Calu3 (cell line): ENCODE measurements at places on chromosomes 1 and 21. TPM values are rescaled to one million over a fixed set of nuclear protein-coding genes. Genes with fewer than 3 reads are reported as not detected.
A peak's percentile ranks its signal among the peaks of the same experiment; 100 is the strongest.

GRCh38 chr1:33640114-33640660 is 167.7 kb downstream of the ZSCAN20 start:
- no peak for DNase-seq

- DNase-seq: no peak
Measured at GRCh38 chr1:179080866-179081686, 794 bp upstream of the TOR3A start.

GRCh38 chr1:50976890-50977574 is 7.0 kb downstream of the CDKN2C start:
- peak; percentile 47 for DNase-seq

GRCh38 chr1:61455400-61455799 is 269.5 kb downstream of the TM2D1 start:
- no peak for DNase-seq

DNA sequence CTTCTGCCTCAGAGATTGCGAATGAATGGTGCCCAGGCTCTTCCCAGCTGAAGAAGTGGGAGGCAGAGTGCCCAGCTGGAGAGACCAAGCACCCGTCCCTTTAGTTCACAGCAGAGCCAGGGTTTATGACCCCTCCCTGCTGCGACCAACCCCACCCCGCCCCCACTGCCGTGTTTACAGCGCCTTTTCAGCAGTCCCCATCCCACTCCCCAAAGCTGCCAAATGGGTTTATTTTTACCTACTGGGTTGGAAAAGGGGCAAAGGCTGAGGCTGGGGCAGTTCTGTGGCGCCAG is 23.6 kb downstream of the DYRK3 start:
- DNase-seq: no peak

GRCh38 chr1:55402671-55403464 is 187.7 kb upstream of the USP24 start:
- DNase-seq: no peak

DNA sequence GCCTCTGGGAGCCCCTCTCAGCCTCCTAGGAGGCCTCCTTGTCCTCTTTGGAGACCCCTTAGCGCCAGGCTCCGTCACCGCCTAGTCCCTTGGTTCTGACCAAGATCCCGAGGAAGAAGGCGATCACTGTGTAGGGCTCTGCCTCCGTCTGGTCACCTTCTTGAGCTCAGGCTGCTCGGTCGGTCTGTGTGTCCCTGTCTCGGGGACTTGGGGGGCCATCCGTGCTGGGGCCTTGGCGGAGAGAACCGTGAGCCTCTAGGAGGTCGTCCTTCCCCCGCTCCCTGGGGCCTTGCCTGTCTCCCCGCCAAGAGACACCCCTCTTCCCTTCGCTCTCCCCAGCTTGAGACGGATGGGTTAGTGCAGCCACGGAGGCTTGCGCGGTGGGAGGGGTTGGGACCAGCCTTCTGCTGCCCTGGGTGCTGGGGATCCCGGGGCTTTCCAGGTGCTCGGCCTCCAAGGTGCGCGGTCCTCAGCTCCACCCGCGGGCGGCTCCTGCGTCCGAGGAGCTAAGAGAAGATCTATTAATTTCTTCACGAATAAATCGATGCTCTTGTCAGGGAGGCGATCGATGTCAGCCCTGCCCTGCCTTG is 701 bp upstream of the INSRR start:
- peak; percentile 21 for DNase-seq

DNA sequence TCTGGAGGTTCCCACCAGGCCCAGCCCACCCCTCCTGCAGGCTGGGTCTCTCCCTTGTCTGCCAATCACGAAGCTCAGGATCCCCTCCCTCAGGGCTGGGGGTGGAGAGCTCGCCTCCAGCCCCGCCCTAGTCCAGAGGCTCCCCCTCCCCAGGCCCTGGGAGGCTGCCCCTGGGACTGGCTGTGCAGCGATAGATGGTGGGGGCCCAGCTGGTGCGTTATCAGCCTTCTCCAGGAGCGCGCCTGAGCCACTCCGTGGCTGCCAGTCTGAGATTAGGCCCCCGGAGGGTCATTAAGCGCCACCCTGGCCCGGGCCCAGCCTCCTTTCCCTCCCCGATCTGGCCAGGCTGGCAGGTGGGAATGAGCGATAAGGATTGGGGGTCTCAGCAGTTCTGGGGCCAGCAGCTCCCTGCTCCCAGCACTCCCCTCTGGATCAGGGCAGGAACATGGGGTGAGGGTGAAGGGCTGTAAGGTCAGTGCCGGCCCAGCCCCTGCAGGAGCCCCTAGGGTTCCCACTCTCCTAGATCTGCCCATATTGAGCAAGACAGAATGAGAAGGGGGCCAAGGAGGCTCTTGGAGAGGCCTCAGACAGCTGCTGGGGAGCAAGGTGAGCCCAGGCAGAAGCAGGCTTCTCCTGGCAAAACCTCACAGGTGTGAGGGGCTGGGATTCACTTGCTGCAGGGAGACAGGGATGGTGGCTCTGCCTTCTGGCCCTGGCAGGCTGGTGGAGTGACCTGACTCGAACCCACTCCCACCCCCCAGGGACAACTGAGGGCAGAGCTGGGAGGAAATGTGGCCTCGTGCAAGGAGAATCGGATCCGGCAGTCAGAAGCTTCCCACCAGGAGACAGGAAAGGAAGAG is 8.5 kb downstream of the PDZK1IP1 start:
- no peak for DNase-seq

DNA sequence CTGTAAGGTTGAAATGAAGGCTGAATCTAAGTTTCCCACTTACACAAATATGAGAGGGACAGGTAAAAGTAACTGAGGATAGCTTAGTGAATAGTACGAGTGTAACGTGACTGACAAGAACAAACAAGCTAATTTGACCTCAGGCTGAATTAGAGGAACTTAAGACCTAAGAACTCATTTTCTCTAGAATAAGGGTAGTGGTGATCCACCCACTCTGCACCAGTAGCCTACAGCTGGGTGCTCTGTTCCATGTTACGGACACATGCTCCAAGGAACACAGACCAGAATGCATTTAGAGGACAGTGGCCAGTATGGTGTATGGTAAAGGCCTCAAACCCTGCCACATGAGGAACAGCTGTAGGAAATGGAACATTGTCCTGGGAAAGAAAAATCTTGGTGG is 14.9 kb upstream of the TMEM9 start:
- DNase-seq: no peak

GRCh38 chr21:45416620-45417019 is 11.7 kb downstream of the COL18A1 start:
- DNase-seq: no peak

DNA sequence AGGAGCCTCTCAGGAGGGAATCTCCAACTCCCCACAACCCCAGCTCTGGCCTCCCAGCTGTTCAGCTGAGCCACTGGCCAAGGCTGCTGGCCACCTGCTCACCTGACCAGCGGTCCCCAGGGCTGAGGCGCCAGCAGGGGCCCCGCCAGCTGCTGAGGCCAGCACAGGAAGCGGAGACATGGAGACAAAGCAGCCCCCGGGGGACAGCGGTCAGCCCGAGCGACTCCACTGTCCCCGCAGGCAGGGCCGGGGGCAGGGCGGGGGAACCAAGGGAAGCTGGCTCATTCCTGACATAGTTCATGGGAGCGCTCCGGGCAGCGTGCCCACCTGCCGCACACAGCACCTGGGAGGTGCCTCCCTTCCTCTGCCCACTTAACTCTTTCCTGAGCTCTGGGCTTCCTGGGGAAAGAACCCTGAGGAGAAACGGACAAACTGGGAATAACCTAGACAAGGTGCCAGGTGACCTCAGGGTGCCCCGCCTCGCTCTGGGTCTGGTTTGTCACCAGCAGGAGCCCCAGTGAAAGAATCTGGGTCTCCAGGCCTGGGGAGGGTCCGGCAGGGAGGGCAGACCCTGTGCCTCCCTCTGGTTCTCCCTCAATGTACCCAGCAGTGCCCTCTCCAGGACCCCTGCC is 10.7 kb downstream of the EPHA2 start:
- DNase-seq: peak; percentile 92

DNA sequence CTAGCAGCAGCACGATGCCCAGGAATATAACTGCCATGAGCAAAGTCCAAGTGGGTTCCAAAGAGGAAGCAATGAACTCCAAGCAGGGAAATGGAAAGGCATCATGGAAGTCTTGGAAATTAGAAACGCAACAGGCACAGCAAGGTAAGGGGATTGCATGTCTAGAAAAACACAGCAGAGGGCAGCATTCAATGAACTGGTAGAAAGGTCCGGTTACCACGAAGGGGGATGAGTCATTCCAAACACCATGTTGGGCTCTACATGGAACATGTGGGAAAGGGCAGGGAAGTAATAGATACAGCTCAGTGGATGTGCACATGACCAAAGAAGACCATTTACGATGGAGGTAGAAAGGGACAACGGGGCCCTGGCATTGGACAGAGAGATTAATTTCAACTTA is 36.4 kb downstream of the RXRG start:
- peak; percentile 53 for DNase-seq

GRCh38 chr1:21189906-21190500 is 13.3 kb upstream of the EIF4G3 start:
- DNase-seq: no peak

SLC16A4 gene
- 0.83 and 1.2 TPM in 2 replicates for total RNA-seq

CYP4A22 gene
- not detected in 2 replicates for total RNA-seq

SLC9C2 gene
- not detected in 2 replicates for total RNA-seq

GSTM2 gene
- total RNA-seq: 2.5 and 3.2 TPM in 2 replicates

LRRC8B gene
- total RNA-seq: 42.5 and 42.9 TPM in 2 replicates

OR6N1 gene
- total RNA-seq: not detected in 2 replicates

FBXO28 gene
- total RNA-seq: 100 and 101 TPM in 2 replicates

PRAMEF4 gene
- not detected in 2 replicates for total RNA-seq
